Activated CD8-positive, alpha-beta memory T cell treated with anti-CD3 and anti-CD28 coated beads, Interleukin-2, amount 10 ng/mL, durations not matched to agents 7 days and 5 days (primary cell): ENCODE measurements at places on chromosomes 6 and 20. TPM values are rescaled to one million over a fixed set of nuclear protein-coding genes. Genes with fewer than 3 reads are reported as not detected.

- DNase-seq: no peak
Measured at GRCh38 chr6:166241974-166242373, 66.2 kb downstream of the PRR18 start.

DNA sequence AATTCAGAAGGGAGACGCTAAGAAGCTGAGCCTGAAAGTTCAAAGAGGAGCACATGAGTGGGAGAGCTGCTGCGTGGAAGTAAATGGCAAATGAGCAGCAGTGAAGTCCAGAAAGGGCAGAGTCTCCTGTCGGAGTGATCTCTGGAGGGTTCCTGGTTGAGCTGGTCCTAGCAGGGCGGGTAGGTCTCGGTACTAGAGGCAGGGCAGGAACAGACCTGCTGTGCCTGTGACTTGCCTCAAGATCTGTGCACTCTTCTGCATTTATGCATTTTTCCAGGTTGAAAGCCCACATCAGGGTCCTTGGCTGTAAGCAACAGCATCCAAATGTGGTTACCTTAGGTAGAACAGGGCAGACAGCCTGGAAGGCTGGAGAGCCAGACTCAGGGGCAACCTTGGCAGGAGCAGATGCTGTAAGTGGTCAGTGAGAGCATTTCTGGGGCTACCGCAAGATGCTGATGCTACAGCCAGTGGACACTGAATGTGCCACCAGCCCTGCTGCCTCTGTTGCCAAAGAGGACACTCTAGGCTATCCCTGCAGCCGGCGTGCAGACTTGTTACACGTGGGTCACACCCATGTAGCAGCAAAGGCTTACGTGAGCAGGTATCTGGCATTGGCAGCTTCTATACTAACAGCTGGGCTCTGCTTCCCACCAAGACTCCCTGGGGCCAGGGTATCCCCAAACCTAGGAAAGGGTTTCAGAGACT lies 8.4 kb downstream of the DUSP22 start:
- DNase-seq: no peak

DNA sequence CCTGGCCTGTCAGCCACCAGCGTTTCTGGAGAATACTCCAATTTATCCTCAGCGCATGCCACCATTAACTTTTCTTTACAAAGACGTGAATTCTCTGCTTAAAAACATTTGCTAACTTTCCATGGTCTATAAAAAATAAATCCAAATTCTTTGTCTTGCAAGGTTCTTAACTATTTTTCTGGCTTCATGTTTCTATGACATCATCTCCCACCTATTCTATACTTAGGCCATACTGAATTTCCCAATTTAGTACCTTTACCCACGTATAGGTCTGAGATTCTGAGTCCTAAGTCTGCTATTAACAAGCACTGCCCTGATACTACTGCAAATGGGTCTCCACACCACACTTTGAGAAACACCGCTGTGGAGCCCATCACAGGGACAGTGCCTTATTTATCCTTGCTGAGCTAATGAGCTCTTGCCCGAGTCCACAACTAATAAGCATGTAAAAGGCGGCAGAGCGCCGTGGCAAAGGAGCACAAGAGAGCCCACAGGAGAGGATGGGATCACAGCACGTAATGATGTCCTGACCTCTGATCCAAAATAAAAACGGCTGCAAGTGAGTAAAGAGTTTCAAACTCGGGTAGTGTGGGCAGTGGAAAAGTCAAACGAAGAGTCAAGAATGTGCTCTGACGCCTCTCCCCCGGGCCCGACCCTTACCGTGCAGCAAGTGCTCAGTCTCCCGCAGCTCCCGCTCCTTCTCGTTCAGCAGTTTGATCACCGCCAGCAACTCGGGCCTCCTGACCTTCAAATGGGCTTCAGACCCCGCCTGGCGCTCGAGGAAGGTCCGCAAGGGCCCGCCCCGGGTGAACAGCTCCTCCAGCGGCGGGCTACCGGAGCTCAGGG lies 519 bp downstream of the MTRF1L start:
- peak; percentile 42 for DNase-seq

The ERVFRD-1 gene
- total RNA-seq: not detected

The MGME1 gene
- 46.6 TPM for total RNA-seq

The TNFRSF6B gene
- not detected for total RNA-seq
